ENCODE measurements at places on chromosomes 7 and 10. TPM values are rescaled to one million over a fixed set of nuclear protein-coding genes. Genes with fewer than 3 reads are reported as not detected.

DNA sequence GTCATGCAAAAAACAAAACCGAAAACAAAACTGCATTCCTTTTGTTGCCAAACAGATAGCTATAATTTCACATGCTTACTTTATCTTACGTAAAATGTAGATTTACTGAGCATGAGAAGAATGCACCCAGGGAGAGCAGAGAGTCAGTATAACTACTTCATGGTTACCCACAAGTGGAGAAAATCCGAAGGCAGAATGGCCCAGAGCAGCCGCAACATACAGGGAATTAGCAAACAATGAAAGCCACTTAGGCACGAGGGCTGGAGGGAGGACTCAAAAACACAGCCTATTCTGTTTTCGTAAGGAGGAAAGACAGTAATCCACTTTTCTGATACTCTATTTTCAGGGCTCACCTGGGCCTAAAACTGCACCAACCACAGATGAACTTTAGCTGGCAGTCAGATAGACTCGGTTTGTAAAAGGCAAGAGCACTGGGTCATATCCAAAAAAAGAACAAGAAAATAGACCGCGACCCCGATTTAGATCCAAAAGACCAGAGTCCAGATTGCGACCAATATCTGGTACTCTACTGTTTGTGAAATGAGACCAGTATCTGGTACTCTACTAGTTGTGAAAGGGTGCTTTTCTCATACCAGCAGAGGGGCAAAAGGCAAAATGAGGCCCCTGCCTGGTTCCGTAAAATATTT lies 1.3 kb downstream of the ITPRIP start:
- ATAC-seq: no peak

GRCh38 chr7:128121711-128122530 lies 90.7 kb upstream of the LRRC4 start:
- ATAC-seq: peak; percentile 74

- no peak for ATAC-seq
Observed at GRCh38 chr7:116542618-116543017, 17.8 kb downstream of the CAV1 start.

- no peak for ATAC-seq
Observed at GRCh38 chr10:90204131-90204955, 503.0 kb downstream of the KIF20B start.

GRCh38 chr10:112832361-112832878 lies 117.6 kb upstream of the TCF7L2 start:
- peak; percentile 20 for ATAC-seq

DNA sequence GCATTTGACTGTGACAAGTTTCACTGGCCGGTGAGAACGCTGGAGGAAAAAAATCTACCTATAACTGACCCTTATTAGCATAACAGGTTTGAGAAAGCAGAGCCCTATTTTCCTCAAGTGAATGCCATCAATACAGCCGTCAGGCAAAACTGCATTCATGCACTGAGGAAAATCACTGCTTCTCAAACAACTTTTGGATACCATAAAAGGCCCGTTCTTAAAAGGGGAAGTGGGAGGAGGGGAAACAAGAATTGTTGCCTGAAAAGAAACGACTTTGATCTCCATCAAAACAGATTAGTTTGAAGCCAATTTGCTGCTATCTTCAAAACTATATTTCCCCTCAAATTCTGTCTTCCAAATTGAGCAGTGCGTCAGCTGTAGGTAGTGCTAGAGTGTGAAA lies 670.6 kb downstream of the PCDH15 start:
- ATAC-seq: no peak

DNA sequence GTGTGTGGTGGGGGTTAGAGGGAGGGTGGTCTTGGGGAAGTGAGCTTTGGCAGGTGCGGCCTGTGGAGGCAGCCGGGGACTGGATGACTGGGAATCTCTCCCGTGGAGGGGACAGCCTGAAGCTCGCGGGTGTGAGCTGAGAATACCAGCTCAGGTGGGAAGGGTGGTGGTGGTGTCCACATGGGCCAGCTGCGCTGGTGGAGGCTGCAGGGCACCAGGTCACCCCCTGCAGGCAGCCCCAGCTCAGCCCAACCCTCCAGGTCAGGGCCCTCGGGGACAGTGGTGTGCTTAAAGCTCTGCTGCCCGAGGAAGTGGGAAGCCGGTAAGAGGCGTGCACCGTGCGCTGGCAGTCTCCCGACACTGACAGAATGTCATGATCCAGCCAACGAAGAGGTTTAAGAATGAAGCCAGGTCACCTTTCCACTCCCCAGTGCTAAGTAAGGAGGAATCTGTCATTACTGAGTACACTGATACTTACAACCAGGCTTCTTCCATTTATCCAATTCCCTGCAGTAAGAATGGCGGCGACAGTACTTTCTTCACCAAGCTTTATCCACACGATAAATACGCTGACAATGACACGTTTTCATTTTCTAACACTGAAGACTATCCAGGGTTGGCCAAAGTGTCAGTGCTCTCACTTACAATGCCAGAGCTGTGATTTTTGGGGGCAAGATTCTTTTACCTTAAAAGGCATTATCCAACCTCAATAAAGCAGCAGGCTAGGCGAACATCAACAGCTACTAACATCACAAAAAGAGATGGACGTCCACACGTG lies 20.4 kb downstream of the BRI3 start:
- ATAC-seq: no peak

- ATAC-seq: no peak
Observed at GRCh38 chr7:102189756-102190155, 96.9 kb upstream of the SH2B2 start.

GRCh38 chr7:82442492-82443035 lies 1.0 kb downstream of the CACNA2D1 start:
- peak; percentile 28 for ATAC-seq

- no peak for ATAC-seq
Observed at GRCh38 chr10:47376522-47377220, 7.4 kb downstream of the ZNF488 start.

GRCh38 chr7:75966190-75966961 lies 28.0 kb downstream of the TMEM120A start:
- ATAC-seq: peak; percentile 7

DNA sequence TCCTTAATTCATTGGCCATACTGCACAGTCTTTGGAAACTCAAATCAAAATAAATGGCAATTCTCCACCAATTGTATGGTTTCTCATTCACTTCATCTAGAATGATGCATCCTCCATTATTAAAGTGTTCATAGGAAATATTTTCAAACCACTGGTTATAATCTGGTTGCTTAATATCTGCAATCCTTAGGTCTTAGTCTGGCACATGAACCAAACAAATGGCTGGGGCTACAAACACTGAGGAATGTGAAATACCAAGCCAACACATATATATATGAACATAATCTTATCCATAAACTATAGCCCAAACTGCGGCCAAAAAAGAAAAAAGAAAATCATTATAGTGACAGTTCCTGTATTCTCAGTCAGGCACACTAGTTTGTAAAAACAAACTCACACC lies 5.7 kb upstream of the MSS51 start:
- no peak for ATAC-seq

DNA sequence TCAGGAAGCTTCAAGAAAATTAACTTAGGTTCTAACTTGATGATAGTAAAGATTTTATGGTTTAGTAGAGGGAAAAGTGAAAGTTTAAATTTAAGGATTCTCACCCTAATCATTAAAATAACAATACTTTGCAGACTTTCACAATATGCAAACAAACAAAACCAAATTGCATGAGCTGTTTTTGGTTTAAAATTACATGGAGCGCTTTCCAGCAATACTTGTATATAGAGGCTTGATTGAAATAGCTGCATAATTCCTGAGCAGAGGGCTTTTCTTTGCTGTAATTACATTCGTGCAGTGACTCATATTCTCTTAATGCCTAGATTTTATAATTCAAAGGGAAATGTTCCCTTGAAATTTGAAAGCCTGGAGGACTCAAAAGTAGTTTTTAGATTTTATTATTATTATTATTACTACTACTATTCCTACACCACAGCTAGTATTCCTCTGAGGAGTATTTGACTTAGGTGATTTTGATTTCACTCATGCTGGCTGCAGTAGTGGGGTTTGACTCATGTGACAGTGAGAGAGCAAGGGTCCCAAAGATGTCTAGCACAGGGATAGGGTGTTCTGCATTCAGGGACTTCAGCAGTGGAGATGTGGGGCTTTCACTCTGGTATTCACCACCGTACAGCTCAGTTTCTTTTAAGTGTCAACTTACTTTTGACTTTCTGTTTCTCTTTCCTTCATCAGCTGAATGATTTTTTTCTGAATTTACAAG lies 138.1 kb downstream of the ADAM22 start:
- no peak for ATAC-seq

GRCh38 chr7:45699015-45699309 lies 124.8 kb downstream of the ADCY1 start:
- no peak for ATAC-seq

GRCh38 chr7:92716825-92717580 lies 119.4 kb downstream of the CDK6 start:
- peak; percentile 24 for ATAC-seq

GRCh38 chr7:134695321-134695860 lies 48.7 kb downstream of the BPGM start:
- no peak for ATAC-seq

DNA sequence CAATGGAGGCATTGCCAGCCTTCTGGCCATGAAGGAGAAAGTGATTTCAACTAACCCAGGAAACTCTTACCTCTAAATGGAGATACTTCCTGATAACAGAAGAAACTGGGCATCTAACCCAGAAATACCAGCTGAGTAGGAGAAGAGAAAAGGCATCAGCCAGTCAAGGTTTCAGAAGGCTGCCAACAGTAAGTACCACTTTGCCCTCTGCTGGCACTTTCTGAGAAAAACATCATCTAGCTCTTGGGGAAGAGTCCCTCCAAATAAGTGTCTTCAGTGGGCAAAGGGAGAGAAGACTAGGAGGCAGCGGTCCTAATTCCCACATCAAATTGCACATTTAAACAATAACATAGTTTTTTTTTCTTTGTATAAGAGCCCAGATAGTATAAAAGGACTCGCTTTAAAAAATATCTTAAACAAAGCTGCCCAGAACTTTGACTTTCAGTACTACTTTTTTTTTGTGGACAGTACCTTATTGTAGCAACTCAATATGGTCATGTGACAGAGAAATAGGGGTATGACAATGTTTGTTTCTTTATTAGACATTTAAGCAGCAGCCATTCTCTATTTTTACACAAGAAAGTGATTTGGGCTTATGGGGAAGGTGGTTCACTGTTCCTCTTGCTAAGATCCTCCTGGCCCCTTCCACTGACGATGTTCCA lies 157.3 kb downstream of the CTTNBP2 start:
- ATAC-seq: peak; percentile 77

GRCh38 chr10:33155720-33156638 lies 178.5 kb downstream of the NRP1 start:
- ATAC-seq: peak; percentile 82

- no peak for ATAC-seq
Observed at GRCh38 chr10:79420974-79421688, 24.3 kb downstream of the ZCCHC24 start.

- ATAC-seq: no peak
Observed at GRCh38 chr7:66913118-66914037, 7.6 kb upstream of the TMEM248 start.

- no peak for ATAC-seq
Observed at GRCh38 chr7:15685358-15686294, 857 bp downstream of the MEOX2 start.

- ATAC-seq: no peak
Observed at GRCh38 chr7:68914006-68914405, 684.3 kb upstream of the AUTS2 start.

DNA sequence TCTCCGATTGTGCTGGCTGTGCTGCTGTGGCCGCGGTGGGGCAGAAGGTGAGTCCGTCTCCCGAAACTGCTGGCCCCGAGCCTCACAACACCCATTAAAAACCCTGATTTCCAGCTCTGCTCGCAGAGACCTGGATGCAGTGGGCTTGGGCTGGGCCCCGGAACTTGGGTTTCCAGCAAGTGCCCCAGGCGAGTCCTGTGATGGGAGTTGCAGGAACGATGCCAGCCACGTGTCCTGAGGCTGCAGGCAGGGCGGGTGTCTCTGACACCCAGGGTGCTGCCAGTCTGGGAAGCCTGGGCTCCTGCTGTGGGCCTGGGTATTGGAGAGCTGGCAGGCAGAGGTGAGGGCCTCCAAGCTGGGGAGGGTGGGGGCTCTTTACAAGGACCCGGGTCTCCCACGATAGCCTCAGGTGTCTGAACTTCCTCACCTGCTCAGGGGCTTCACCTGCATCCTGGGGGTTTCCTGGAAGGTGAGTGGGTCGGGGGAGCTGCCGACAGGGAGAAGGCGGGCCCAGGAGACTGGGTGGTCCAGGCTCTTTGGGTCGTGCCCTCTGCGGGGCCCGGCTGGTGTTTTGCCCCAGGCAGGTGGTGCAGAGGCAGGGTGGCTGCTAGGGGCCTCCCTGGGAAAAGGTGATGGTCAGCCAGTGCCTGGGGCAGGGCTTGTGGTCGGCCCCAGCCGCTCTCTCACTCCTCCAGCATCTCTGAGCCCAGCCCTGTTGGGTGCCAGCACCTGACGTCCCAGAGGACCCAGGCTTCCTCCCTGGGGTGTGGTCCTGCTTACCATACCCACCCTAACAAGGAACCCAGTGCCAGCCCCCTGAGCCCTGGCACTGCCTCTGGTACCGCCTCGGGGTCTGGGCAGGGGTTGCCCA lies 180.3 kb downstream of the DNAJB6 start:
- ATAC-seq: no peak

DNA sequence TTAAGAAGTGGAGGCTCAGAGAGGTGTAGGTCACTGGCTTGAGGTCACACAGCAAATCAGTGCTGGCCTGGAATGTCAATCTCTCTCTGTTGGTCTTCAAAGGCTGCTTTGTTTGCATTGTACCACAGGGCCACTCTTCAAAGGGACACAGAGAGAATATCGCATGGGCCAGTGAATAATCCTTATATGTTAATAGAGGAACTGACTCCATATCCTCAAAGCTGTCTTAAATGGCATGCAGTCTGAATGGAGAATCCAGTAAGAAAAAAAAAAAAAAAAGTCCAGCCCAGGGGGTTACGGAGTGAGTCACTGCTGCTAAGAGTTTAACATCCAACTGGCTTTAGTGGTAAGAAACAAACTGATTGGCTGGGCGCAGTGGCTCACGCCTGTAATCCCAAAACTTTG lies 54.1 kb downstream of the NRAP start:
- no peak for ATAC-seq

GRCh38 chr10:49083261-49083660 lies 32.1 kb downstream of the VSTM4 start:
- no peak for ATAC-seq

DNA sequence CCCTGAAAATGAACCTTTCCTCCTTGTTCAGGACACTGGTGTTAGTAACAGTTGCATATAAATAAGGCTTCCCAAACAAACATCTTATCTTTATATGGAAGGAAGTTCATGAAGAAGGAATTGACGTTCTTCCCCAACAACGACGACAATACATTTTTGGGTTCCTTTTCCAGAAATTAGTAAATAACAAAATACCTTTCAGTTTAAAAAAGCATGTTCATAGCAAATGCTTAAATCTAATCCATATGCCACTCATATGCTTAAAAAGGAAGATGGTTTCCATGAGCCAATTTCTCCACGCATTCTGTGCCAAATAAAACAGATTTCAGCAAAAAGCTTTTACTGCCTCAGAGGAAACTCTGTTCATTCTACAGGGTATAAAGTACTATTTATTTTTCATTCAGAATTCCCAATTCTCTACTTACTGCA lies 182.6 kb downstream of the COBL start:
- ATAC-seq: no peak

H2BK1 gene
- not detected for total RNA-seq

CDK14 gene
- 1.1 TPM for total RNA-seq

PNLIPRP2 gene
- not detected for total RNA-seq

PMPCB gene
- 42.0 TPM for total RNA-seq

TMEM130 gene
- total RNA-seq: not detected

SLC39A12 gene
- 0.08 TPM for total RNA-seq

FZD8 gene
- total RNA-seq: 0.56 TPM

PIK3AP1 gene
- 1.0 TPM for total RNA-seq

ITGB8 gene
- 16.3 TPM for total RNA-seq

PRR15 gene
- total RNA-seq: 0.92 TPM

Measured in esophagus mucosa (tissue), 1 donor.